ENCODE measurements at places on chromosomes 2 and 18.

- DNase-seq, result no peak
Observed at GRCh38 chr2:119545754-119546446, 1.7 kb downstream of the CFAP221 start.

GRCh38 chr2:124343827-124344498, 318.9 kb downstream of the CNTNAP5 start:
- no peak for DNase-seq

DNA sequence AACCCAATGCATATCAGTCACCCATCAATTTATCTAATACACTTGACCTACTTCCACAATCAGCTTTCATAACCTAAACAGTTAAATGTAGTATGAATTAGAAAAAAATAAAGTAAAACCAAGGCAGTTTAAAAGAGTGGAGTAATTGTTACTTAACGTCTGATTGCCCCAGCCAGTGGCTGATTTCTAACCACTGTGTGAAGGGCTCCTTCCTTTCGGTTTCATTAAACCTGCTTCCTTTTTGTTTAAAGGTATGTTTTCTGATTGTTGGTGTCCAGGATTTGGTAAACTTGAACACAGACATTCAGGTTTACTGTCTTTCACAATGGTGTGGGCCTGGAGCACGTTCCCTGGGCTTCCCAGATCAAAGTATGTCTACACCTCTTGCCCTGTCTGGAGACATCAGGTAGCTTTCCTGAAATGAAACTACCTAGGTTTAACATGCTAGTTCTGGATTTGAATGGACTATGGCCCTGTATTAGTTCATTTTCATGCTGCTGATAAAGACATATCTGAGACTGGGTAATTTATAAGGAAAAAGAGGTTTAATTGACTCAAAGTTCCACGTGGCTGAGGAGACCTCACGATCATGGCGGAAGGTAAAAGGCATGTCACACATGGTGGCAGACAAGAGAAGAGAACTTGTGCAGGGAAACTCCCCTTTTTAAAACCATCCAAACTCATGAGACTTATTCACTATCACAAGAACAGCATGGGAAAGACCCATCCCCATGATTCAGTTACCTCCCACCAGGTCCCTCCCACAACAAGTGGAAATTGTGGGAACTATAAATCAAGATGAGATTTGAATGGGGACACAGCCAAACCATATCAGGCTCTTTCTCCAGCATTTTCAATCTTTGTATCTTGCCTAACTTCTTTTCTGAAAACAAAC, 605.2 kb upstream of the ID2 start:
- DNase-seq, result peak; percentile 39

DNA sequence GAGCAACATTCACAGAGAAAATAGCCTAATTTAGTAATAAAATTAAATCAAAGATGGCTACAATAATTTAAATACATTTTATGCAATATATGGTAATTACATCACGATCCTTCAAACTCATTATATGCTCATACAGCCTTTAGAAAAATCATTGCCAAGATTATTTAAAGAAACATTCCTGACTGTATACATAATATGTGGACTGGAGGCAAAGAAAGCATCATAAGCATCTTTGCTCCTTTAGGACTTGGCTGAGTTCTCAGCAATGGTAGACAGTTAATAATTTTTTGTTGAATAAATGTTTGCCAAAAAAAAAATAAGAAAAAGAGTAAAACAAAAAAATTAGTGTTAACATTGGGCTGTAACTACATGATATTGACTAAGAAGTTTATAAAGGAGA, 26.9 kb downstream of the NCKAP5 start:
- DNase-seq, result no peak

DNA sequence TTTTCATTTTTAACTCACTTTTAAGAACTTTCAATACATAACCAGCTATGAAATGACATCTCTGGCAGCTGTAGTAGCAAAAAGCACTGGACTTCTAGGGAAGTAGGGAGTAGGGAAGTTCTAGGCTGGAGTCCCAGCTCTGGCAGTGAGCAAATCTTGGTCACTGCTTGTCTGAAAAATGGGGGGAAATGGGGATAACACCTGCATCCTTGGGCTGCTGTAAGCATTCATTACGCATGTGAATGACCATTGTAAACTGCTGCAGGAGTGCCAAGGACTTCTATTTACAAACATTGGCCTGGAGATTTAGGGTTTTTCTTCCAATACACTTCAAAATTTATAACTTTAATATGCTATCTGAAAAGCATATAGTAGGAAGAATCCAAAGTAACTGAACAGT, 972 bp upstream of the MPP4 start:
- DNase-seq, result no peak

- no peak for DNase-seq
Observed at GRCh38 chr18:7600528-7601245, 33.6 kb downstream of the PTPRM start.

Data from AML-193 (cell line).